ENCODE measurements at places on chromosomes 6 and 20. TPM values are rescaled to one million over a fixed set of nuclear protein-coding genes. Genes with fewer than 3 reads are reported as not detected.

Gene C6orf120
- total RNA-seq: 20.6 TPM

Gene IL20RA
- total RNA-seq: not detected

Gene CAP2
- total RNA-seq: 28.4 TPM

Gene ZNF334
- total RNA-seq: 1.6 TPM

Gene APCDD1L
- total RNA-seq: 14.6 TPM
